Kidney glomerular epithelial cell (primary cell): ENCODE measurements at places on chromosomes 16 and 17.

DNA sequence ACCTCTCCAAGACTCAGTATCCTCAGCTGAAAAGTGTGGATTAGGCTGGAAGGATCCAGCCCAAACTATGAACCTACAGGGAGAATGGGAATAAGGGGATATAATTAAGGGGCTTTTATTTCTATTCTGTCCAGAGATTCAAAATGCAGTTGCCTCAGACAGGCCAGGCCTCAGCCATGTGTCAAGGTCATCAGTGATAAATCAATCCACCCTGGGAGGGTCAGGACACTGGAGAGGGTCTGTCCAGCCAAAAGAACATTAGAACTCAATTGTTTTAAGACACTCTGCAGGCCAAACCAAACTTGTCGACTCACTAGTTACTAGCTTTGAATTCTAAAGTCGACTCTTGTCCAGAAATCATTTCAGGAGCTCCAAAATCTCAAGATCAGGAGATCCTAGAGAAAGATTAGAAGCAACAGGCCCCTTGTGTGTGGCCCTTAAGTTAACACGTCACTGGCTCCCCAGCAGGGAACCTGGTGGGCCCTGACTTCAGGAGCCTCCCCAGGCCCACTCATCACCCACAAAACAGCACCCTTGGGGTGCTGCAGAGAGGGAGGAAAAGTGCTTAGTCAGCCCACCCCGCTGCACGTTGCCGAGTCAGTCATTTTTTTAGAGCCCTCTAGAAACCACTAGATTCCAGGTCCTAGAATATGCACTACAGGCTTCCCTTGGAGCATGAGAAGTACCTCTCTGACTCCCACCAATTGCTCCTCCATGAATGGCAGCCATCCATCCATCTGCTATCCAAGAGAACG lies 156.8 kb downstream of the XYLT1 start:
- DNase-seq: no peak

DNA sequence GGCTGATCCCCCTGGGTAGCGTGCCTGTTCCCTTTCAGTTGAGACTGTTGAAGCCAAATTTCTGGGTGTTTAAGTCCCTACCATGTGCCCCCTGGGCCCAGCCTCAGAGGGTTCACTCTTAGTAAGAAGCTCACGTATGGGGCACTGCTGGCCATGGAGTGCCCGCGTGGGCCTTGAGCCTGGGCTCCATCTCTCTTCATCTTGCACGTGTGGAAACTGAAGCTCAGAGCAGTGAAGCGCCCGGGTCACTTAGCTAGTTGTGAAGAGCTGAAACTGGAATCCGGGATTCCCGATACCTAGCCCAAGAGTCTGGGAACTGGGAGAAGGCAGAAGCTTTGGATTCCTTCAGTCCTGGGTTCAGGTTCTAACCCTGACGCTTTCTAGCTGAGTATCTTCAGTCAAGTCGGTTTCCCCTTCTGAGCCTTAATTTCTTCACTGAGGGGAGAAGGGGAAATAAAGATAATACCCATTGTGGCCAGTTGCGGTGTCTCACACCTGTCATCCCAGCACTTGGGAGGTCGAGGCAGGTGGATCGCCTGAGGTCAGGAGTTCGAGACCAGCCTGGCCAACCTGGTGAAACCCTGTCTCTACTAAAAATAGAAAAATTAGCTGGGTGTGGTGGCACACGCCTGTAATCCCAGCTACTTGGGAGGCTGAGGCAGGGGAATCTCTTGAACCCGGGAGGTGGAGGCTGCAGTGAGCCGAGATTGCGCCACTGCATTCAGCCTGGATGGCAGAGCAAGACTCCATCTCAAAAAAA lies 103.9 kb downstream of the OR1D5 start:
- no peak for DNase-seq

GRCh38 chr16:170788-171187 lies 1.9 kb upstream of the HBA2 start:
- no peak for DNase-seq

- DNase-seq: no peak
Observed at GRCh38 chr16:86775511-86775921, 197.2 kb downstream of the FOXL1 start.

- no peak for DNase-seq
Observed at GRCh38 chr16:77723108-77723514, 797 bp downstream of the NUDT7 start.

GRCh38 chr17:76474238-76474637 lies 6.8 kb downstream of the AANAT start:
- DNase-seq: no peak

DNA sequence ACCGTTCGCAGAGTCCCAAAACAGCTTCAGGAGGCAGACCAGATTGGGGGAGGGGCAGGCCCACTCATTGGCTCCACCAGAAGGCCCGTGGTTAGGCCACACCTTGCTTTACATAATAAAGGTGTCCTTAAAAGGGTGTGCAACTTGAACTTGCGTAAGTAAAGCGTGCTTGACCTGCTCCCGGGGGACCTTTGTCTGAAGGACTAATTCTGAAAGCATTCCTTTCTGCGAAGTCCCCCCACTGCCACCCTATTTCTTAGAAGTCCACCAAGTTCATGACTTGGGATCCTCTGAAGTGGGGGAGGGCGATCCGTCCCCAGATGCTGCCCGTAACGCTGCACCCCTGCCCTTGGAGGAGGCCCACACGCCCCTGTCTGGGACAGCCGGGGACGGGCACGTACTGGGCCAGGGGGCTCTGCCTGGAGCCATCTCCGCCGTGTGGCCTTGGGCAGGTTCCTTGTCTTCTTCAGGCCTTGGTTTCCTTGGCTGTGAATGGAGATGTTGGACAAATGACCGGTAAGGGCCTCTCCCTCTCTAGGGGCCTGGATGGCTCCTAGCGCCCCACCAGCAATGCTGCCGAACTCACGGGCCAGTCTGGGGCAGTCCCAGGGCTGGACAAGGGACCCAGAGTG lies 823 bp upstream of the ZNF469 start:
- DNase-seq: no peak

GRCh38 chr16:11681976-11682654 lies 13.9 kb downstream of the SNN start:
- no peak for DNase-seq

DNA sequence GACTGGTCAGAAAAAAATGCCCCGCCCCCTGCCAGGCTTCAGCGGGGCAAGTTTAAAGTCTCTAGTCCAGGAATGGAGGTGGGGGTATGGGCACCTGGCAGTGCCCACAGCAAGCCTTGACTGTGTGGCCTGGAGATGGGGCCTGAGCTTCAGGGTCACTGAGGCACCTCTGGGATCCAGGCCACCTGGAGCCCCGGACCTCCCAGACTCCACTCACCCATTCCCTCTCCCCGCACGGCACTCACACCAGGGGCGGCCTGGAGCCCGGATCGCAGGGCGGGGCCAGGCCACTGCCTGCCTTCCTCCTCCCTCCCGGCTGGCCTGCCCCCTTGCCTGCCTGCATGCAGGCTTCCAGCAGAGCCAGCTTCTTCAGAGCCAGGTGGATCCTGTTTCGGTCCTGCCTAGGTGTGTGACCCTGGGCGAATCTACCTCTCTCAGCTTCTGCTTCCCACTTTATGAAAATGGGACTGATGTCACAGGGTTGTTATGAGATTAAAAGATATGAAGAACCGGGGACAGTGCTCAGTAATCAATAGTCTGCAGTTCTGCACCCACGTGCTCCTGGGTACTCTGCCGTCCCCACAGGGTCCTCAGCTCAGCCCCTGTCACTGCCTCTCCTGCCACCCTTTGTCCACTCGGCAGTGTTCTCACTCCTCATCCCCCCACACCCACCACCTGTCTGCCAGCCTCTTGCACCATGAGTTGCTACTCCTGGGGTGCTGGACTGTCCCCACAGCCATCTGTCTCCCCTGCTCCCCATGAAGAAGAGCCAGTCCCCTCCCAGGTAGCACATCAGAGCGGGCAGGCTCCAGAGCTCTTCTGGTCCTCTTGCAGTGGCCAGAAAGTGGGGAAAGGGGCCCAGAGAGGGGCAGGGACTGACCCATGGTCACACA lies 1.2 kb upstream of the TCAP start:
- DNase-seq: no peak
